GM10248 (cell line): ENCODE measurements at places on chromosomes 16 and 17.

- no peak for DNase-seq
These were observed 122.4 kb upstream of the SMURF2 start for GRCh38 chr17:64784353-64785010.

DNA sequence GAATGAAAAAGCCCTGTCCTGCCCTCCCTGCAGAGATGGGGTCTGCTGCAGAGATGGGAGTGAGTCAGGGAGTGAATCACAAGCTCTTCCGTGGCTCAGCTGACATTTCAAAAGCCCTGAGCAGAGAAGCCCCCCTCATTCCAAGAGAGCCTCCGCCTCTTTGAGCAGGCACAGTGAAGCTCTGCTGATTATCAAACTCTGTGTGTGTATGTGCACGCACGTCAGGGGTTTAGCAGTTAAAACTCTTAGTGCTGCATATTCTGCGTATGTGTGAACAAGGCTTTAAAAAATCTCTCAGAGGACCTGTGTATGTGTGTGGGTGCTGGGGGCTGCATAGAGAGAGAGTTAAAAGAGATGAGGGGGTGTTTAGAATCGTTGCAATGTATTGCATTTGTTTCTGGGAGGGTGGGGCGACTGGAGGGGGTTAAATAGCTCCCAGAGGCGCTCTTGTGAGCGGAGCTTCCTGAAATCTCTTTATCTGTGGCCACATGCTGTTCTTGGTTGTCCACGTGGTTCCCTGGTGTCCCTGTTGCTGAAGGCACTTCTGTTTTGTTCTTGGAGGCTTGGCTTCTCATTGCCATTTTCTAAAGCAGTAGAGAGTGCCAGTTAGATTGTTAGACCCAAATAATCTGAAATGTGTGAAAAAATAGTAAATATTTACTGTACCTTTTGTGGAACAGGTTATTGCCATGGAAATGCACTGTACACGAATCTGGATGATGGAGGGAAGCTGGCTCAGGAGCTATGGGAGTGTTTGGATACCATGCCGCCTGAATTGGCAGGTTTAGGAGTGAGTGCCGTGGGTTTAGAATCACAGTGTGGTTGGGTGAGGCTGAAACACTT is 116.6 kb downstream of the PRKCB start:
- DNase-seq = no peak

DNA sequence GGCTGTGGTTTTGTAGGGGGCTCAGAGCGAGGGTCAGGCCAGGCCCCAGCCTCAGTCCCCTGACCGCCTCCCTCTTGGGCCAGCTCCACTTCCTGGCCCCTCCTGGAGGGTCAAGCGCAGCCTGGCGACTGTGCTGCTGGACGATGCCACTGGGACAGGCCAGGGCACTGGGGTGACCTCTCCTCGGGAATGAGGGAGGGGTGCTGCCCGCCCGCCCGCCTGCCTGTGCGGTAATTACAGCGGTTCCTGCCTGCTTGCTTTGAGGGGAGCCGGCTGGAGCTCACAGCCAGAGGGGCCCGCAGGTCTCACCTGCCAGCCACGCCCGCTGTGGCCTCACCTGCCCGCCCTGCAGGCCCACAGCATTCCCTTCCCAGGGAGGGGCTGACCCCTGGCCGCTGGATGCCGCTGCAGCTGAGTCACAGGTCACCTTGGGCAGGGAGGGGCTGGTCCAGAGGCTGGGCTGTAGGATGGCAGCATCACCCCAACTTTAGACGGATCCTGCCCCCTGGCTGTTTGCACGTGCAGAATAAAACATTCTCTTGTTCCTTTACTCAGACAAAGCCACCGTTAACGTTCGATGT is 76.7 kb upstream of the CBX4 start:
- DNase-seq = no peak

GRCh38 chr17:69945698-69946185 is 129.3 kb upstream of the KCNJ16 start:
- no peak for DNase-seq

DNA sequence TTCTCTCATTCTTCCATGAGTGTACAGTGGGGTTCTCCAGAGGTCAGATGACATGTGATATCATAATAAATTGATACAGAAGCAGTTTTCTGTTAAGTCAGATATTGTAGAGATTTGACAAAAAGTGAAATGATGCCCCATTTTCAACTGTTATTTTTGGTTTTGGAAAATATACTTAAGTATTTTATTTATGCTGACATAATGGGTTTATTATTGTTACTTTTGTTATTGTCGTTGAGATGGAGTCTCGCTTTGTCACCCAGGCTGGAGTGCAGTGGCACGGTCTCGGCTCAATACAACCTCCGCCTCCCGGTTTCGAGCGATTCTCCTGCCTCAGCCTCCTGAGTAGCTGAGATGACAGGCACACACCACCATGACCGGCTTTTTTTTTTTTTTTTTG is 94.4 kb downstream of the DNAH9 start:
- DNase-seq = no peak

- DNase-seq = no peak
These were observed 175.5 kb downstream of the SLC39A11 start for GRCh38 chr17:72916991-72917390.

- DNase-seq = peak; percentile 93
These were observed at the start of gene SMIM5 for GRCh38 chr17:75632863-75633485. Gene SMIM5, plus strand, starts transcription at chr17:75633434. Its CDS starts 6,768 bp downstream, at chr17:75640202.

DNA sequence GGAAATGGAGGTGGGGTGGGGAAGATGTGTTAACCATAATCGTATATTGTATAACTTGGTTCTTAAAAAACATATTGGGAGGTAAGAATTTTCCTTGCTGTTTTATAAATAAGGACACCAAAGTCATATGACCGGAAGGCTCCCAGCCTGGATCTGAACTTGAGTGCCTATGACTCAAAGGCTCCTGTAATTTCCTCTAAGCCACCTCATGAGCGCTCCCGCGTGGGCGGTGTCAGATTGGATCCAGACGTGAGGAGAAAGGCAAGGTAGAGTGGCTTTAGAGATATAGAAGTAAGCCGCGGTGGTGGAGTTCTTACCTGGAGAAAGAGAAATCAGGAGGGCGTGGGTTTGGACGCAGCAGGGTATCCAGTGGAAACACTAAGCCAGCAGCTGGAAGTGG is 196.2 kb upstream of the NLRP1 start:
- no peak for DNase-seq

DNA sequence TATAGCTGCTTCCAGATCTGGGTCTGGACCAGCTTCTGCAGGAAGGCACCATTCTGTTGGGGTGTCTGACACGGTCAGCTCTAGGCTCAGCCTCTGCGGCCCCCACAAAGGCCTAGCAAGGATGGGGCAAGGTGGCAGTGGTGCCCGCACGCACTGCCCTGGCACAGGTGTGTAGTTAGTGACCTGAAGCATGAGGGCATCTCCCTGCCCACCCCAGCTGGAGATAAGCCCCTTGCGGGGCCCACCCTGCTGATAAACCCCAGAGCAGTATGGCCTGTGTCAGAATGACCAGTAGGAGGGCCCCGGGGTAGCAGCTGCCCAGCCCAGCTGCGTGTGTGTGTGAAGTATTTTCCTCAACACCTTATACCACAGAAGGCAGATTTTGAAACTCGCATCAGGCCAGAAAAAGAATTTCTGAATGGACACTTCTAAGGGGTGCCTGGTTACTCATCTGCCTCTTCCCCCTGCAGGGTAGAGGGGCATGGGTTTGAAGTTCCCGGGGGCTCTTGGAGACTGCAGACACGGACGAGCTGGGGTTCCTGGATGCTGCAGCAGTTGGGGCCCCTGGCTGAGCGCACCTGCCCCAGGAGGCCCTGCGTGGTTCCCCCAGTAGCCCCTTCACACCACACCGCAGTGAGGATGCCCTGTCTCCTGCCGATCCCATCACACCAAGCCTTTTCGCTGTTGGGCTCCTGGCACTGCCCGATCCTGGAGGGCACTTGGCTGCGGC is 4.5 kb downstream of the ARHGDIA start:
- DNase-seq = no peak

- DNase-seq = no peak
These were observed 4.7 kb downstream of the LPCAT2 start for GRCh38 chr16:55513616-55514015.

DNA sequence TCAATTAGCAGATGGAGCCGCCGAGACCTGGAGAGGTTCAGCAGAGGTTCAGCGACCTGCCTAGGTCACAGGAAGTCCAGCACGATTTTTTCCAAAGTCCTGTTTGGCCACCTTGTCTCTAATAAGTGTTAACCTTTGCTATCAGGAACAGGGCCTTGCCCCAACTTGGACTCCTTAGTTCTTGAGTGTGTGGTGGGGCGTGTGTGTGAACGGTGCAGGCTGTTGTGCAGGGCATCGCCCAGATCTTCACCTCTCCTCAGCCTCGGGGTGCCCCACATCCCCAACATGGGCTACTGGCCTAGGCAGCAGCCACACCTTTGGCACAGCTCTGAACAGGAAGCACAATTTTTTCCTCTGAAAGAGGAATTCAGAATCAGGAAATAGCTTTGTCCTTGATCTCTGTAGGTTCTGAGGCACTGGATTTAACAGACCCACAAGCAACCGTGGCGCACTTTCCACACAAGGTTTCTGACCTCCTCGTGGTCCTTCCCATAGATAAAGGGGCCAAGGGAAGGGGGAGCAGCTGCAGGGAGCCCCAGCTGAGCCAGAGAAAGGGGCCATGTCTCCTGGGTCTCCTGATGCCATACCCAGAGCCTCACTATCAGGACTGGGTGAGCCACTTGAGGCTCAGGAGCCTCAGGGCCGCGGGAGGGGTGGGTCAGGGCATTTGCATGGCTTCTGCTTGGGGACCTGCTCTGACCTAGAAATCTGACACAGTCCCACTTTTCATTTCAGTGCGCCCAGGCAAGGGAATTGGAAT is 10.4 kb downstream of the MPRIP start:
- no peak for DNase-seq

DNA sequence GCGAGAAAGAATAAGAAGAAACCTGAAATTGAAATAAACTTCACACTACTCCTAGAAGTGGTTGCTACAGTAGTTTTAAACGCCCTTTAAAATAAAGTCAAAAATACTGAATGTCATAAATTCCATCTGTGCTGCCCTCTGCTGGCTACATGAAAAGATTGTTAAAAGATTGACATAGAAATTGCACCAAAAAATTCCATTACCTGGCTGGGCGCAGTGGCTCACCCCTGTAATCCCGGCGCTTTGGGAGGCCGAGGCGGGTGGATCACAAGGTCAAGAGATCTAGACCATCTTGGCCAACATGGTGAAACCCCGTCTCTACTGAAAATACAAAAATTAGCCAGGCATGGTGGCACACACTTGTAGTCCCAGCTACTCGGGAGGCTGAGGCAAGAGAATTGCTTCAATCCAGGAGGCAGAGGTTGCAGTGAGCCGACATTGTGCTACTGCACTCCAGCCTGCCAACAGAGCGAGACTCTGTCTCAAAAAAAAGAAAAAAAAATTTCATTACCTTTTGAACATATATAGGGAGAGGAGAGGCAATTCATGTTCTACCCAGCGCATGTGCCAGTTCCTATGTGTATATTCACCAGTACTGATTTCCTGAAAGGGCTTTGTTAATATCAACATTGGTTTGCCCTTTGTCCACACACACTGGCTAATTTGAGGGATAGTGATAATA is 36.5 kb downstream of the CYTH1 start:
- no peak for DNase-seq

DNA sequence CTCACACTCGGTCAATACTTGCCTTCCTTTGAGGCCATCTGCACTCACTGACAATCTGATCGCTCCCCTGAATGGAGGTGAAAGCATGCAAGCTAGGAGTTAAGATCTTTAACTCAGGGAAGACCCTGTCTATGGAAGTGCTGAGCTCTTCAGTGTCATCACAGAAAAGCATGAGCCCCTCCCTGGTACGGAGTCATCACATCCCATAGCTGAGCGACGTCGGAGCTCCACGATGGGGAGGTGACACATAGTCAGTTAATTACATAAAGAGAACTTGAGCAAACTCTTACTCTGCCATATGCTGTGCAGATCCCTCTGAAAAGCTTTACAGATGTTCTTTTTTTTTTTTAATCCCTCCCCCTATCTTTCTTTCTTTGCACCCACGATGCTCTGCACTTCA is 463.2 kb downstream of the WWOX start:
- DNase-seq = no peak

GRCh38 chr16:4404247-4404966 is 12.0 kb downstream of the CORO7 start:
- DNase-seq = no peak

GRCh38 chr17:74394275-74394950 is 27.1 kb downstream of the GPR142 start:
- DNase-seq = no peak

GRCh38 chr16:31877876-31878642 is 4.5 kb downstream of the ZNF267 start:
- no peak for DNase-seq

DNA sequence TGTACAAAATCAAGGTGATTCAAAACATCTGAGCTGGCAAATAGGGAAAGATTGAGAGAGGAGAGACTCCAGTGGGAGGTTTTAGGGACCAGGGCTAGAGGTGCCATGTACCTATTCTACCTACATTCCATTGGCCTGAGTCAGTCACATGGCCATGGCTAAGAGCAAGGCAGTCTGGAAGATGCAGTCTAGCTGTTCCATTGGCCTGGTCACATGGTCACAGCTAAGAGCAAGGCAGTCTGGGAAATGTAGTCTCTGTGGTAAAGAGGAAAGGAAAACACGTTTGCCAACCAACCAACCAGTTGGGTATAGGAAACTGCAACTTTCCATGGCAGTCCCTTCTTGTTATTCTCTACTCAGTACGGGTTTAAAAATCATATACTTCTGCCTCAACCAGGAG is 369.1 kb downstream of the XYLT1 start:
- DNase-seq = no peak

DNA sequence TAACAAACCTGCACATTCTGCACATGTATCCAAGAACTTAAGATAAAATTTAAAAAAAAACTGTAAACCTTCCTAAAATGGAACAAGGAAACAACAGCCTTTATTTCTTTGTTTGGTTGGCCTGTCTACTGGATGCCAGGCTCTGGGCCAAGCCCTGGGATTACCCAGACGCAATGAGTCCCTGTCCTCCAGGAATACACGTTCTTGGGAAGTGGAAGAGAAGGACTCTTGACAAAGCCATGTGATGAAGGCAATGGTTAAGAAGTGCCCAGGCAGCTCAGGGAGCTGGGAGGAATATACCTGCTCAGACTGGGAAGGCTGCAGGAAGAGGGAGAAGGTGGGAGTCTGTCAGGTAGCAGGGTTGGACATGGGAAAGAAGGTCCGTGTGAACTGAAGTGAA is 115.4 kb downstream of the AXIN2 start:
- no peak for DNase-seq

DNA sequence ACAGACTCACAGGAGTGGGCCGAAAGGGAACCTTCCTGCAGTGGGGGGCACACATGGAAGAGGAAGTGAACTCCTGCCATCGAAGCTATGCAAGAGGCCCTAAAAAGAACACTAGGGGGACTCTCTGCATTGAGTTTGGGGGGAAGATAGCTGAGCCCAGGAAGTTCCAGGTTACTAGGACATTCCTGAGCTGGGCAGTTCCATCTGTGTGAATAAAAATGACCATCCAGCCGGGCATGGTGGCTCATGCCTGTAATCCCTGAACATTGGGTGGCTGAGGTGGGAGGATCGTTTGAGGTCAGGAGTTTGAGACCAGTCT is 211.8 kb downstream of the ZNF423 start:
- DNase-seq = no peak

GRCh38 chr16:71499775-71500364 is 10.7 kb upstream of the ZNF19 start:
- peak; percentile 70 for DNase-seq
